ENCODE measurements at places on chromosomes 12 and 14. TPM values are rescaled to one million over a fixed set of nuclear protein-coding genes. Genes with fewer than 3 reads are reported as not detected.
A peak's percentile ranks its signal among the peaks of the same experiment; 100 is the strongest.

The NINJ2 gene
- 23.4 TPM for total RNA-seq

The DDHD1 gene
- 25.3 TPM for total RNA-seq

The BATF gene
- total RNA-seq: 4.9 TPM

The CIROP gene
- not detected for total RNA-seq

The KCNJ8 gene
- 20.9 TPM for total RNA-seq

DNA sequence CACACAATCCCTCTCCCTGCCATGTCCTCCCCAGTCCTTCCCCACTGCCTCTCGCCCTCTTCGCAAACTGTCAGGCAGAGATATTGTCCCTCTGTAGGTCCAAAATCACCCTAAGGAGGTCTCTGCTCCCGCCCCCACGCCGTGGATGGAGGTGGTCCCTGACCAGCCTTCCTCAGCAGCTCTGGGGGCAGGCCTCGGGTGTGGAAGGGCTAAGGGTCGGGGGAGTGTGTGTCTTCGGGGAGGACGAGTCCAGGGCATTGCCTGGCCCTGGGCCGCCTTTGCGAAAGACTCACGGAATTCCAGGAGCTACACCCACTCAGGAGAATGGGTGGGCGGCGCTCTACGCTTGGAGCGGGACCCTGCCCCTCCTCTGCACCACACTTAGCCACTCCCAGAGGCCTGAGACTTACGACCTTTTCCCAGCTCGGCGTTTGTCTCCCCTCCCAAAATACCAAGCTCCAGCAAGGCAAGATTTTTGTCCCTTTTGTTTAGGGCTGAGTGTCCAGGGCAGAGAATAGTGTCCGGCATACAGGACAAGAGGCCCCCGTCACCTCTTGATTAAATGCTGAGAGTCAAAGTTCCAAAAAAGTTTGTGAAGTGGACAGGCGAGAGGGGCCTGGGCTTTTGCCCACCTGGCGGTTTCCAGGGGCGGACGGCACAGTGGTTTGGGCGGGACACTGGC lies 881 bp downstream of the PYGL start:
- no peaks in the 10 kb centered on the region for H3K27me3 ChIP-seq
- H3K36me3 ChIP-seq: no peaks in the 10 kb centered on the region

DNA sequence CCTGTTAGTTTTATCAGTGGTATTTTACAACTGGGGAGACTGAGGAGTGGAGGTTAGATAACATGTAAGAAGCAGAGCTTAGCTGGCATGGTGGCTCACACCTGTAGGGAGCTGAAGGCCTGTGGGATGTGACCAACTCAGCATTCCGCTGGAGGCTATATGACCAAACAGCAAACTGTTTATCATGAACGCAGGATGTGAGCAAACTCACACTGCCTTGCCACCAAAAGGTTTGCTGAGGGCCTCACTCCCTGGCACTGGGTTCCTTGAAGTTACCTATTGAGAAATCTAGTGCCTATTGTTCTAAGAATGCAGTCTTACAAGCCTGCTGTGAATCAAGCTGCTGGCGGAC lies 23.4 kb downstream of the JKAMP start:
- no peaks in the 10 kb centered on the region for H3K4me1 ChIP-seq
- peaks cover 15% of the 10 kb centered on the region for H3K36me3 ChIP-seq
- no peak overlapping the region for H3K27ac ChIP-seq
- DNase-seq: no peak
- H3K27me3 ChIP-seq: no peaks in the 10 kb centered on the region
- no peak overlapping the region for H3K4me3 ChIP-seq

GRCh38 chr14:99566390-99567354 lies 37.3 kb downstream of the CCDC85C start:
- H3K27me3 ChIP-seq: no peaks in the 10 kb centered on the region
- peaks cover 52% of the 10 kb centered on the region for H3K4me1 ChIP-seq
- no peak for DNase-seq

DNA sequence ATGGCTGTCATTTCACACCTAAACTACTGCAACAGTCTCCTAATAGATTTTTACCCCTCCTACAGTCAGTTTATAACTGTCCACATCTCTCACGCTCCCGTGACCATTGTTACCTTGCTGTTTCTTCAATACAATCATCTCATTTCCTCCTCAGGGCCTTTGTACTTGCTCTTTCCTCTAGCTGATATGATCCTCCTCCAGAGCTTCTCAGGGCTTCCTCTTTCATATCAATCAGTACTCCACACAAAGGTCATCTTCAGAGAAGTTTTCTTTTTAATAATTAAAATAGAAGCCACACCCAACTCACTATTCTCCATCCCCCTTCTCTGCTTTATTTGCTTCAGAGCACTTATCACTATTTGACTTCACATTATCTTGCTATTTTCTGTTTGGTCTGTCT lies 508.2 kb downstream of the NELL2 start:
- H3K4me3 ChIP-seq: no peak overlapping the region
- no peaks in the 10 kb centered on the region for H3K36me3 ChIP-seq
- no peak overlapping the region for H3K27ac ChIP-seq
- H3K27me3 ChIP-seq: no peaks in the 10 kb centered on the region
- H3K4me1 ChIP-seq: no peaks in the 10 kb centered on the region

DNA sequence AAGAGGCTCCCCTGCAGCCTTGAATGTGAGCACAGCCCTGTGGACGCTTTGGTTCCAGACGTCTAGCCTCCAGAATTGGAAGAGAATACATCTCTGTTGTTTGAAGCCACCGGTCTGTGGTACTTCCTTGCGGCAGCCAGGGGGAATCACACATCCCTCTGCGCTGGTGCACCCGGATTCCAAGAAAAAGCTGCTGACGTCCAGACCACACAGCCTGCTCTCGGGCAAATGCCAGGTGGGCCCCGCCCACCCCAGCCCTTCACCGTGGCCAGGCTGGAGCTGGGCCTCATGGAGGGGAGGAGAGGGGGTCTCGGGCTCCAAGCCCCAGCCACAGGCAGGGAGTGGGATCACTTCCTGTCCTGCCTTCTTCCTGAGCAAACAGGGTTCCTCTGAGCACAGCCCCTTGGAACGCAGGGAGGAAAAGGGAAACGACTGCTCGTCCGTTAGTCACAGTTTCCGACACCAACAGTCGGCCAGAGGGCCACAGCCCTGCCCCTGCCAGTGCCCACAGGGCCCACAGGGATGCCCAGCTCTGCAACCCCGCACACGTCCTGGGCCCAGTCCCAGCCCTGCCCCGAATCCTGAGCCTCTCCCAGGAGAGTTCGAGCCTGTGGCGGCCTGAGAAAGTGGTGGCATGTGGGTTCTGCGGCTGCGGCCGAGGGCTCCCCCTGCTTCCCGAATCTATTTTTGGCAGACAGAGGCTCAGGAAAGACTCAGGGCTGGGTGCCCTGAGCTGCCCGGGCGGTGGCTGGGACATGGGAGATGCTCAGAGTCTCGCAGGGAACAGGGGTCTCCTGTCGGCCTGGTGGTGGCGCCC lies 85.3 kb downstream of the RFLNA start:
- peaks cover 46% of the 10 kb centered on the region for H3K4me1 ChIP-seq
- no peak overlapping the region for H3K4me3 ChIP-seq
- peaks cover 71% of the 10 kb centered on the region for H3K36me3 ChIP-seq
- H3K27me3 ChIP-seq: no peaks in the 10 kb centered on the region
- peak overlapping the region; percentile 81 for H3K27ac ChIP-seq

GRCh38 chr12:20197411-20197810 lies 170.9 kb upstream of the PDE3A start:
- H3K27me3 ChIP-seq: no peaks in the 10 kb centered on the region
- no peaks in the 10 kb centered on the region for H3K36me3 ChIP-seq
- no peak for DNase-seq
- no peak overlapping the region for H3K27ac ChIP-seq

- H3K36me3 ChIP-seq: peaks cover 17% of the 10 kb centered on the region
- H3K27me3 ChIP-seq: no peaks in the 10 kb centered on the region
- no peak overlapping the region for H3K27ac ChIP-seq
- peaks cover 9% of the 10 kb centered on the region for H3K4me1 ChIP-seq
- no peak for DNase-seq
- no peak overlapping the region for H3K4me3 ChIP-seq
Measured at GRCh38 chr14:65042731-65043372, 56.2 kb downstream of the FNTB start.

GRCh38 chr14:99067927-99068326 lies 204.1 kb downstream of the BCL11B start:
- no peak overlapping the region for H3K27ac ChIP-seq
- no peak overlapping the region for H3K4me3 ChIP-seq
- no peak for DNase-seq

DNA sequence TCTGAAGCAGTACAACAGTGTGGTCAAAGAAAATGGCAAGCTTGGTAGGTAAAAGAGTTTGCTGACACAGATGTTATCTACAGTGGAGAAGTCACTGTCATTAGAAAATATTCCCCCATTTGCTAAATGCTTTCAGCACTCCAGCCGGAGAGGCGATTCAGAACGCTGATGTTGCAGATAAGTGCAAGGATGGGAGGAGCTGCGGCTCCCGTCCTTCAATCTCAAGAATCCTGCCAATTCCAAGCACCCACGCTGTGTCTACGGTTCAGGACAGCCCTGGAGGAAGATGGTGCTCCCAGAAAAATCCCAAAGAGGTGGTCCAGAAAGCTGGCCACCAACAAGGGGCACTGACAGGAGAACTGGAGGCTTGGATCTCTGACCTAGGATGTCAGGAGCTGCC lies 79.1 kb downstream of the ZFP36L1 start:
- no peak overlapping the region for H3K4me3 ChIP-seq
- H3K27ac ChIP-seq: no peak overlapping the region
- no peaks in the 10 kb centered on the region for H3K27me3 ChIP-seq
- DNase-seq: no peak

DNA sequence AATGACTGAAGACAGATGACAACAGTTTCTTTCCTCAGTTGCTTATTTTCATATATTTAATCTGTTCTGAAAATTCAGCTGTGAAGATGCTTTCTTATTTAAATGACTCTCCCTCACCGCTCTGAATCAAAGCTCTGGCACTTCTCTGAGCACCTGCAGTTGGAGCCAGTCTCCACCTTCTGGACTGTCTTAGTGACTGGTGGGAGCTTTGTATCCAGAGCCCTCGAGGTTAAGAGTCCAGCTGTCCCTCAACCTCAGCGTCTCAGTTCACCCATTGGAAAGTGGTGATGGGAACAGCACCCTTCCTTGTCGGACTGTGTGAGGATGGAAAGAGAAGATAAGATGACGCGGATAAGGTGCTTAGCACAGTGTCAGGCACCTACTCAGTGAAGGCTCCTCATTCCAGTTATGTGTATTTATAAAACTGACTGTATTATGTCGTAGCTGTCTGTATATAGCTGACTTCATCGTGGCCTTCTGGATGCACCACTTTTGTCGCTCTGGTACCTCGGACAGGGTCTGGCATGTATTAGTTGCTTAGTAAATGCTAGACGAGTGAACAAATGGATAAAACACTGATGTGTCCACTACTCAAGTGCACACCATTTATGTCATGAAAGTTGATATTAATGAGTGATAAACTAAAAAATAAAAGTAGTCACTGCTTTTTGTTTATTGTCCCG lies 34.5 kb downstream of the ELK3 start:
- DNase-seq: no peak
- peaks cover 15% of the 10 kb centered on the region for H3K4me1 ChIP-seq
- H3K4me3 ChIP-seq: no peak overlapping the region

GRCh38 chr12:18982226-18982949 lies 147.1 kb upstream of the PLEKHA5 start:
- no peaks in the 10 kb centered on the region for H3K4me1 ChIP-seq
- no peaks in the 10 kb centered on the region for H3K27me3 ChIP-seq
- DNase-seq: no peak
- H3K36me3 ChIP-seq: no peaks in the 10 kb centered on the region

DNA sequence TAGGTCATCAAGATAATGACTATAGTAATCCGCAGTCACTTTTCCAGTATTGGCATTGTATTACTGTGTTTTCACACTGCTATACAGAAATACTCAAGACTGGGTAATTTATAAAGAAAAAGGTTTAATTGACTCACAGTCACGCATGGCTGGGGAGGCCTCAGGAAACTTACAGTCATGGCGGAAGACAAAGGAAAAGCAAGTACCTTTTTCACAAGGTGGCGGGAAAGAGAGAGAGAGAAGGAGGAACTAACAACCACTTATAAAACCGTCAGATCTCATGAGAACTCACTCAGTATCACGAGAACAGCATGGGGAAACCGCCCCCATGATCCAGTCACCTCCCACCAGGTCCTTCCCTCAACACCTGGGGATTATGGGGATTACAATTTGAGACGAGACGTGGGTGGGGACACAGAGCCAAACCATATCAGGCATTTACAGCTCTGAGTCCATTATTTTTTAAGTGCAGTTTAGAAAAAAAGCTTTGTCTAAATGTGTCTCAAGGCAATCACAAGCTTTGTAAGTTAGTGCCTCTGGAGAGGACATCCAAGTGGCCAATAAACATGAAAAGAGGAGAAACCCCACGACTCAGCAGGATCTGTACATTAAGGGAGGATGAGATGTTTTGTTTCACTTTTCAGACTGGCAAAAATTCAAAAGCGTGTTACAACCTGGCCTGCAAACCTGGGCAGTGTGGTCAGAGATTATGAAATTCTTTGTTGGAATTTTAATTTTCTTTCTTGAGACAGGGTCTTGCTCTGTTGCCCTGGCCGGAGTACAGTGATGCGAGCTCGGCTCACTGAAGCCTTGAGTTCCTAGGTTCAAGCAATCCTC lies 82.0 kb downstream of the DNAH10 start:
- peaks cover 1% of the 10 kb centered on the region for H3K27me3 ChIP-seq
- no peak for DNase-seq
- H3K36me3 ChIP-seq: no peaks in the 10 kb centered on the region
- no peak overlapping the region for H3K27ac ChIP-seq

DNA sequence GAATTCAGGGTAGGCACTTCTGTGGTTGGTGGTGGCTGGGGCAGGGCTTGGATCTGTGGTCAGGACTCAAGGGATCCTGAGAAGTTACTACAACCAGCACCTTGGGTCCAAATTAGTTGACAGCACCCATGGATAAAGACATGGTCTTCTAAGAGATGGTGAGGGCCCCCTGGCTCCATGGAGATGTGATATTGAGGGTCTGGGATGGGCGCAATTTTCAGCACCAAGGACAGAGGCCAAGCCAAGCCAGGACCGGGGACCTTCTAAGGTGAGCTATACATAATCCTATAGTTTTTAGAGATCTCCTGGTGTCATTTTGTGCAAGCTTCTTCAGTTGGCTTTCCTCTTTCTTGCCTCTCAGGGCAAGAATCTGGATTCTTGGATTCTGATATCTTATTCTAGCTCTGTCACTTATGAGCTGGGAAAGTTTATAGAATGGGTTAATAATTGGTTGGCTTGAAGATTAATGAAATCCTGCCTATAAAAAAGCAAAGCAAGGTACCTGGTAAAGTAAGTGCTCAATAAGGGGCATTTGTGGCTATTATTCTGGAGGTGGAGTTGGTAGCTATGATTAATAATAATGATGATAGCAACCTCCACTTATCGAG lies 130.1 kb upstream of the LHX5 start:
- H3K27me3 ChIP-seq: peaks cover 3% of the 10 kb centered on the region
- no peaks in the 10 kb centered on the region for H3K4me1 ChIP-seq
- H3K4me3 ChIP-seq: no peak overlapping the region
- no peak overlapping the region for H3K27ac ChIP-seq
- no peaks in the 10 kb centered on the region for H3K36me3 ChIP-seq

GRCh38 chr14:85528897-85529631 lies 880 bp upstream of the FLRT2 start:
- peak overlapping the region; percentile 54 for H3K4me3 ChIP-seq
- peaks cover 30% of the 10 kb centered on the region for H3K4me1 ChIP-seq
- peak overlapping the region; percentile 33 for H3K27ac ChIP-seq
- no peaks in the 10 kb centered on the region for H3K36me3 ChIP-seq

GRCh38 chr12:105319691-105320209 lies 10.7 kb upstream of the C12orf75 start:
- DNase-seq: no peak
- no peak overlapping the region for H3K27ac ChIP-seq
- no peaks in the 10 kb centered on the region for H3K27me3 ChIP-seq
- no peaks in the 10 kb centered on the region for H3K4me1 ChIP-seq

- no peak for DNase-seq
- no peaks in the 10 kb centered on the region for H3K4me1 ChIP-seq
- no peak overlapping the region for H3K4me3 ChIP-seq
- no peaks in the 10 kb centered on the region for H3K36me3 ChIP-seq
- H3K27ac ChIP-seq: no peak overlapping the region
- no peaks in the 10 kb centered on the region for H3K27me3 ChIP-seq
Measured at GRCh38 chr14:65940056-65940735, 527.7 kb downstream of the FUT8 start.

Data from upper lobe of right lung (tissue), 1 donor.